Hematopoietic multipotent progenitor cell treated with erythropoietin and hydrocortisone succinate and interleukin-3 and kit ligand, for 6 days (in vitro differentiated cells): ENCODE measurements at places on chromosomes 5 and 9.

DNA sequence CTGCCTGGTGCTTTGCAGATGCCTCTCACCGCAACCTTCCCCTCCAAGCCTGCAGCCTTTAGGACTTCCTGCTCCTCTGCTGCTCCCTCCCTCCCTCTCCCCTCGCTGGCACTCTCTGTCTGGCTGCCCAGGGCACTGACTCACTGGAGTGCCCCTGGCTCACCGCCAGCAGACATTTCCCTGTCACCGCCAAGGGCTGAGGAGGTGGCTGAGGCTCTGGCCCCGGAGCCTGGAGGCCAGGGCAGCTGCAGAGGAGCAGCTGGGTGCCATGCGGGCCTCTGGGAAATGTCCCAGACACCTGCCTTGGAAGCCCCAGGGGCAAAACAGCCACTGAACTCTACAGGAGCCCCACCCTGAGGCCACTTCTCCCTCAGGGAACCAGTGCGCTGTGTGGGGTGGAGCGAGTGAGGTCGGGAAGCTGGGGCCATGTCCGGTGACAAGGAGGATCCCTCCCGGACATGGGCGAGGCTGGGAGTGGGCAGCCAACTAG is 53.4 kb downstream of the TENT4A start:
- peak; percentile 93 for DNase-seq

DNA sequence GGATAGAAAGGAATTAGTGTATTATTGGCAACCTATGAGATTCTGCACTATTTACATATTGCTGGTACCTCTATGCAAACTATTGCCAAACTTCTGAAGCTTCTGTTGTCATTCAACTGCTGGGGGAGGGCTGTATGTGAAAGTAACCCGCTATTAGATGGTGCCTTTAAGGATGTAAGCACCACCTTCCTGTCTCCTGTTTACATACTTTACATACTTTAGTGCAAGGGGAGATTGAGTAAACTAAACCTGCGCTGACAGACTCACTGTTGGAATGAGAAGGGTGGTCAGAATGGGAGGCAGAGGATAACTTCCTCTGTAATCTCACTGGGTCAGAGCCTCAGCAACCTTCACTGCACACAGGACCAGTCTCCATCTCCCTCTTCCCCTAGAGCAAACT is 123.8 kb downstream of the NR3C1 start:
- DNase-seq, result no peak

GRCh38 chr5:117863586-117864296 is 1124.6 kb downstream of the DTWD2 start:
- DNase-seq, result peak; percentile 52

DNA sequence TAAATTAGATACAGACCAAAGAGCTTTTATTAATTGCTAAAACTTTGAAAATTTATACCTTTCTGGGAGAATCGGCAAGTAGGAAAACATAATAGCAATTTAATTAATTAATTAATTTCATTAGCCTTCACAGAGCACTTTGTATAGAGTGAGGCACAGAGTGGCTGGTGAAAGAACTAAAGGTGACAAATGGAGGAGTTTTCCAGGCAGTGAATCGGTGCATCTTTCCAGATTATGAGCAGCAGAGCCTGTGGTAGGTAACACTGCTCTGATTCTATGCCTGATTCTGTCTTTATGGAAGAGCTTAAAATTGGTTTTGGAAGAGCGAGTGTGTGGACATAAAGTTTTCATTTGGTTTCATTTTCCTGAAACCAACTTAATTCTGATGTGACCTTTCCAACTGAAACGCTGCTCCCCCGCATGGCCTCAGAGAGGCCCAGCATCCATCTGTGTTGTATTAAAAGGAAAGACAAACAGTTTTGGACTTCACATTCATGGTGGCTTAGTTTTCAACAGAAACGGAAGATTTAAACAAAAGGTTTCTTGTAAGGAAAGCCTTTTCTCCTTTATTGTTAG is 188.9 kb upstream of the RPS23 start:
- no peak for DNase-seq

DNA sequence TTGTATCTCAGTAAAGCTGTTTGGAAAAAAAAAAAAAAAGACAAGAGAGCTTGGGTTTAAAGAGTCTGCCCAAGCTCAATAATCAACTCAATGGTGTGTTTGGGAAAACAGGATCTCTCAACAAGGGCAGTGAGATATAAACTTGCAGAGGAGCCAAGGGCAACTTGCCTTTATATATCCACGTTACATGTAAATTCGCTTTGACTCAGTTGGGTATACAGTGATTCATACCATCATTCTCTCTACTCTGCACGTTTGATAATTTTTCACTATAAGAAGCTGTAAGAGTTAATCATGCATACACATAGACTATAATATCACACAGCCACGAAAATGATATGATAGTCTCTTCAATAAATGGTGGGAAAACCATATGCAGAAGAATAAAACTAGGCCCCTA is 24.9 kb downstream of the ADAM19 start:
- no peak for DNase-seq

DNA sequence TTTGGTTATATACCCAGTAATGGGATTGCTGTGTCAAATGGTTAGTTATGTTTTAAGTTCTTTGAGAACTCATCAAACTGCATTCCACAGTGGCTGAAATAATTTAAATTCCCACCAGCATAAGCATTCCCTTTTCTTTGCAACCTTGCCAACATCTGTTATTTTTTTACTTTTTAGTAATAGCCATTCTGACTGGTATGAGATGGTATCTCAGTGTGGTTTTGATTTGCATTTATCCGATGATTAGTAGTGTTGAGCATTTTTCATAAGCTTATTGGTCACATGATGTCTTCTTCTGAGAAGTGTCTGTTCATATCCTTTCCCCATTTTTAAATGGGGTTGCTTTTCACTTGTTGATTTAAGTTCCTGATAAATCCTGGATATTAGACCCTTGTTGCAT is 435.7 kb upstream of the RIOK2 start:
- no peak for DNase-seq

DNA sequence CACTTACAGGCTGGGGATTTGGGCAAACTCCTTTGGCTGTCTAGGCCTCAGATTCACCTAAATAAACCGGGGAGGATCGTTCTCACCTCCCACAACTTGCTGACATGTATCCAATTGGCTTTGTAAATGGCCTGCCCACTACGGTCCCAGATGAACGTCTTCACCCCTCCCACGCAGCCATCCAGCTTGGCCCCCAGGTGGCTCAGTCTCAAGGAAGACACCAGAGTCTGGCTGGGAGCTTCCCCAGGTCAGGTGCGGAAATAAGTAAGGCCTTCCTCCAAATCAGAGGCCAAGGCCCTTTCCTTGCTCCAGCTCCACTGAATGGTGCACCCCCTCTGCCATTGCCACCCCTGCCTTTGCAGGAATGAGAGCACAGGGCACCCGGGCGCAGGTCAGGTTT is 11.4 kb downstream of the CIZ1 start:
- no peak for DNase-seq

DNA sequence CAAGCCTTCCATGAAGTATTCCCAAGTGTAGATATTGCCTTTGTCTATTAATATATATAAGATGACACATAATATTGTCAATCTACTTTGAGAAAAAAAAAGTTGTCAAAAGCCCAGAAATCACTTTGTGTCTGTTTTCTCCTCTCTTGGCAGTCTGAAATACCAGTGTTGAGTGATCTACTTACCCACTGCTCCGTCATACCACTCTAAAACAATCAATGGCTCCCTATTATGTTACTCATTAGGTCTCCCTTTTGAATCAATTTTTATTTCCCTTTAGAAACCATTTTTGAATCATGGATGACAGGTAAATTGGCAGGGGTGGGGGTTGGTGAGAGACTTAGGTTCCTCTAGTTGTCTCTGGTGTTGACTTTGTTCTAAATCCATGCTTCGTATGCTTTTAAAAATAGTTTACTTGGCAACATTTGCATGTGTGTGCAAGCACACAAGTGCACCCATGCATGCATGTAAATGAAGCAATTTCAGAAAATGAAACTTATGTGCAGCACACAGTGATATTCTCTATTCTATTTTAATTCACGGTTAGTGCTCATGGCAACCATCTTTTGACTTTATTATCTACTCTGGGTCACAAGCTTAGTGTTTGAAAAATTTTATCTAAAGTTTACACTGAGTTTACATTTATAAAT is 378.9 kb downstream of the RAB3C start:
- no peak for DNase-seq

GRCh38 chr5:15763754-15764153 is 263.8 kb downstream of the FBXL7 start:
- DNase-seq, result no peak

GRCh38 chr5:77851176-77852067 is 75.3 kb upstream of the TBCA start:
- DNase-seq, result peak; percentile 40
